NCI-H1930 (cell line): ENCODE measurements at places on chromosomes 7 and 10.

DNA sequence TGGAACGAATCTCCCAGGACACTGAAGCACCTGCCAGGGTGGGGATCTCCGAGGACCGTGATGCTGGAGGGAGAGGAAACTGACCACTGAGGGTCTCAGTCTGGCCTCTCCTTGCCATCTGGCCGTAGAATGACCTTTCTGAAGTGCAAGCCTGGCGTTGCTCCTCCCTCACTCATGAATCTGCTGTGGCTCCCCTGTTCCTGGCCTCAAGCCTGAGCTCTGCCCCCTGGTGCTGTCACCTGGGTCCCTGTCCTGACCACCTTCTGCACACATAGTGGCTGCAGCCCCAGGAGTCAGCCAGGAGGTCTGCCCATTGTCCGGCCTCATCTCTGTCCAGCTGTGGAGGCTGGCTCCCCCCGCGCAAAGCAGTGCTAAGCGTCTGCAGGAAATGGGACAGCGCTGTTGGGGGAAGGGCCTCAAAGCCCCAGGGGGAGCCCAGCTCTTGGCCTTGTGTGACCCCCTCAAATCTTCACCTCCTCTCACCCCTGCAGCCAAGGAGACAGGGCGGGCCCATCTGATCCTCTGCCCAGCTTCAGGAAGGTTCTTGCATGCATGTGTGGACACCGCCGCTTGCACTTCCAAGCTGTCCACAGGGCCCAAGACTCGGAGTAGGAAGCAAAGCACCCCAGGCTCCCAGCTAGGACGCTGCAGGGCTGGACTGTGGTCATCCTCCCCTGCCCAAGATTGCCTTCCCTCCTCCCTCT is 65.7 kb downstream of the MYL10 start:
- DNase-seq: no peak

DNA sequence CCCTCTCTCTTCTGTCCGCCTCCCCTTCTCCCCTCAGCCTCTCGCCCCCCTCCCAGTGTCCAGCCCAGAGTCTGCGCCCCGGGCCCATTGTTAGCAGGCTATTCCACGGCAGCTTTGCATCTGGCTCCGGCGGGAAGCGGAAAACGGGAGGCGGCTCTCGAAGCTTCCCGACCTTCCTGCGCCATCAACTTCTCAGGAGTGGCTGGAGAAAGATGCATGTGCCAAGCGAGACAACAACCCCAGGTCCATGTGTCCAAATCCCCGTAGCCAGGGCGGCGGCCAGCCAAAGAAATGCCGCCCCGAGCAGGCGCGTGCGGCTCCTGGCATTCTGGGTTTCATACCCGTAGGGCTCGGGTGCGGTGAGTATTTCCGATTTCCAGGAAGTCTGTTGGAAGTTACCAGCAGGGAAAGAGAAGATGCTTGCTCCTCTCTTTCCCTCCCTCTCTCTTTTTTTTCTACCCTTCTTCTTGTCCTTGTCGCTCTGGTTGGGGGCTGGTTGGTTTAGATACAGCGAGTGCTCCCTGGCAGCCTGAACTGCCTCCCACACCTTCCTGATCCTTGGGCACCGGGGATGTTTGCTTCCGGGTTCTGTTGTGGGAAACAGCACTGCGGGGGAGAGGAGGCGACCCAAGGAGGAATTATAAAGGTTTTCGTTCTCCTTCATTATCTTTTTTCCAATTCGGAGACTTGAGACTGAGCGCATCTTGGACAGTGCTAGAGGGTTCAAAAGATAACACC is 1.2 kb upstream of the HOXA2 start:
- no peak for DNase-seq

GRCh38 chr7:95105627-95106026 is 198.2 kb downstream of the PPP1R9A start:
- no peak for DNase-seq

DNA sequence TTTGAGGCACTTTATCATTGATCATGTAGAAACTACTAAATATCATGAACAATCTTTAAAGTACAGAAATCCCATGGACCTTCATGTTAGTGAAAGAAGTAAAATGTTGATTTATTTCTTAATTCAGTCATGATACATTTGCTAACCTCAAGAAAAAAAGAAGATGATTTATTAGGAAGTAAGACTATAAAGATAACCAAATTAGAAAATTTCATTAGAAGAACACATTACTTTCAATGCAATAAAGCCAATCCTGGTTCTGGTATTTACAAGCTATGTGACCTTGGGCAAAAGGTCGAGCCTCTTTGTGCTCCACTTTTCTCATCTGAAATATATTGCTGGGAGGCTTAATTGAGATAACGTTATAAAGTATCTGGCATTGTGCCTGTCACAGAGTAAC is 365.0 kb downstream of the KIF20B start:
- DNase-seq: no peak

- no peak for DNase-seq
Observed at GRCh38 chr10:18438361-18439126, 212.8 kb downstream of the NSUN6 start.

GRCh38 chr7:135321556-135321955 is 87.9 kb downstream of the STRA8 start:
- no peak for DNase-seq

DNA sequence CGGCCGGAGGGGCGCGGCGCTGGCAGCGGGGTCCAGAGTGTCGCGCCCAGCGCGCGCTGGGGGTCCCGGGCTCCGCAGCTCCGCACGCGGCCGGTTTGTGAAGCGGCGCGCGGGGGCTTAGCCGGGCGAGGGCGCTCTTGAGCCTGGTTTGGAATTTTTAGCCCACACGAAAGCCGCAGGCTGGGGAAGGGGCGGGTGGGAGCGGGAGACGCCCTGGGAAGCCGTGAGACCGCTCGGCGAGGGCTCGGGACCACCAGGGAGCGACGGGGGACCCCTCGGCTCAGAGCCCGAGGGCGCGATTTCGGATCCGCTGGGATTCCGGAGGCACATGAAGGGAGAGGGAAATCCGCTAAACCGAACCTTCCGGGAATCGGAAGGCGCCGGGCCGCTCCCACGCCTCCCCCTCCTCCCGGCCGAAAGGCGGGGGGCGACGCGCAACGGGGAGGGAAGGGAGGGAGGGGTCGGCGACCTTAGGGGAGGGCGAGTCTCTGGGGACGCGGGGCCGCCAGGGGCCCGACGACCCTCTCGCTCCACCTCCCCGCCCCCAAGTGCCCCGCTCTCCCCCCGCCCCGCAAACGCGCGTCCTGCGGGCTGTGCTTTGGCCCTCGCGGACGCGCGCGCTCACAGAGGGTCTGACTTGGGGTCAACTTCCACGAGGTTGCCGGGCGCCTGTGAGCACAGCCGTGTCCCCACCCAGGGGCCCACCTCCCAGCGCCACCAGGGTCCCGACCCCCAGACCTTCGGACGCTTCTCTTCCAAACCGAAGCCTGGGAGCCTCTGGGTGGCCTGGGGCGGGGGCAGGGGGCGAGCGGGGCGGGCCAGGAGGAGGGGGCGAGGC is 5.1 kb upstream of the ELFN1 start:
- DNase-seq: peak; percentile 22

GRCh38 chr7:74026903-74027682 is 880 bp upstream of the ELN start:
- DNase-seq: no peak

GRCh38 chr7:711093-711921 is 15.2 kb upstream of the DNAAF5 start:
- DNase-seq: no peak

GRCh38 chr10:78749200-78749599 is 319.6 kb upstream of the ZMIZ1 start:
- no peak for DNase-seq

GRCh38 chr10:88934900-88935672 is 17.5 kb downstream of the ACTA2 start:
- DNase-seq: peak; percentile 58

GRCh38 chr10:114131094-114131493 is 42.9 kb downstream of the CCDC186 start:
- no peak for DNase-seq

- DNase-seq: no peak
Observed at GRCh38 chr7:99498546-99498944, 1.5 kb downstream of the ZNF394 start.

DNA sequence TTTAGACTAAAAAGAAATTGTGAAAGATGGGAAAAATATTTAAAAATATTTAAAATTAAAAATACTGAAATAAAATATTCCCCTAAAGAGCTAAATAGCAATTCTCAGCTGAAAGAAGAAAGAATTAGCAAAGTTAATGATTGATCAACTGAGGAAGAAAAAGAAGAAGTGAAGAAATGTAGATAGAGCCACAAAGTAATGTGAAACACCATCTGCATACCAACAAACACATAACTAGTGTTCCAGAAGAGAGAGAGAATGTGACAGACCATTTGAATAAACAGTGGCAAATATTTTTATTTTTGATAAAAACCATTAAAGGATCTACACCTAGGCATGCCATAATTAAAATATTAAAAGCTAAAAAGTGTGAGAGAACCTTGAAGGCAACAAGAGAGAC is 784.5 kb upstream of the ZWINT start:
- DNase-seq: no peak

DNA sequence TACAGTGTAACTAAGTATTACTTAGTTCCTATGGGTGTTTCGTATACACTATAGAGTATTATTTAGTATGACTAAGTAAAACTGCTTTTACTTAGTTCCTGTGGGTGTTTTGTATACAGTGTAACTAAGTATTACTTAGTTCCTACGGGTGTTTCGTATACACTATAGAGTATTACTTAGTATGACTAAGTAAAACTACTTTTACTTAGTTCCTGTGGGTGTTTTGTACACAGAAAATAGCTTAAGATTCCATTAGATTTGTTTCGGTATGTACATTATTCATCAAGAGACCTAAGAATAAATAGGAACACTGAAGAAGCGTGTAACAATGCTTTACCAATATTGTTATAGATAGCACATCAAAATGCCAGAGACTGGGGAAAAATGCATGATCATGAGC is 25.0 kb downstream of the IGF2BP3 start:
- DNase-seq: no peak

DNA sequence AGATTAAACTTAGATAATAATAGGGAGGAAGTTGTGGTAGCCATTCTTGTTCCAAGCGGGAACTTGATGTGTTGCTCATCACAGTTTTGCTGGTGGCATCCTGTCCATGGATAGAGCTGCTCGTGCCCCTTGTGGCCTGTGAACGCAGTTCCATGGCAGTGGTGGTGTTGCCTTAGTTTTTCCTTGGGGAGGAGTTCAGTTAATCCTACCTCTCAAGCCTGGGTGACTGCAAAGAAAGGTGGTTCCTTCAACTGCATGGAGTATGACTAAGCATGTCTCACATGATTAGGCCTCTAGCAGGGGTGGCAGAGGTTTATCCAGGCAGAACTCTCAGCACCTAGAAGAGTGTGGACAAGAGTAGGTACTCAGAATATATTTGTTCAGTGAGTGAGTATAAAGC is 99.7 kb downstream of the MAPK8 start:
- no peak for DNase-seq

GRCh38 chr7:52555805-52556204 is 479.6 kb upstream of the POM121L12 start:
- no peak for DNase-seq

DNA sequence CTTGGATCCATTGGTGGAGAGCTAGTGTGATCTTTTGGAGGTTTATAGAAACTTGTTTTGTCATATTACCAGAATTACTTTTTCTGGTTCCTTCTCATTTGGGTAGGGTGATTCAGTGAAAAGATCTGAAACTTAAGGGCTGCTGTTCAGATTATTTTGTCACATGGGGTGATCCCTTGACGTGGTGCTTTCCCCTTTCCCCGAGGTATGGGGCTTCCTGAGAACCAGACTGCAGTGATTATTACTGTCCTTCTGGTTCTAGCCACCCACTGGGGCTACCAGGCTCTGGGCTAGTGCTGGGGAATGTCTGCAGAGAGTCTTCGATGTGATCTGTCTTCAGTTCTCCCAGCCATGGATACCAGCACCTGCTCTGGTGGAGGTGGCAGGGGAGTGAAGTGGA is 1030.0 kb downstream of the GRM8 start:
- DNase-seq: no peak

DNA sequence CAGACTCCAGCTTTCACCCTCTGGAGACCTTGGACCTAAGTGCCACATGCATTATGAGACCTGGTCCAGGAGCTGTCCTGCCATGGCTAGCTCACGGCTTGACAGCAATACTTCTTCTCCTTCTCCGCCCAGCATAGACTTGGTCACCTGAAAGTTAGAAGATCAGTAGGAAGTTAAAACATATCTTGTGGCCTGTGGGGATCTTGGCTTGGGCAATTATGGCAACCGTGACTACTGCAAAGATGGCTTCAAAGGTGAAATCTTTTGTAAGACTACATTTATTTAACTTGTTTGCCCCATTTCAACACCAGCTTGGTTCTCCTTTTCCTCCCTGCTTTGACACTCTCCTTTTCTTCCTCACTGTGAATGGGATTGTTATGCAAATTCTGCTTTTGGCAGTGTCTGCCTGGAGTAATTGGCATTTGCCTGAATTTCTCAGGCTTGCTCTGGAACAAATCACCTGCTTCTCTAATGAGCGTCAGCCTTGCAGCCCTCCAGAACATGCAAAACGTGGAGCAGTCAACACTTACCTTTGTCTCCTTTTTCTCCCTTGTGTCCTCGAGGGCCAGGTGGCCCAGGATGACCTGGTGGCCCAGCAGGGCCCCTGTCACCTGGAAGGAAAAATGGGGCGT is 53.4 kb downstream of the COL17A1 start:
- DNase-seq: no peak

- no peak for DNase-seq
Observed at GRCh38 chr10:94223702-94224370, 138.9 kb downstream of the NOC3L start.

GRCh38 chr10:69878038-69878437 is 76.3 kb downstream of the COL13A1 start:
- DNase-seq: no peak

GRCh38 chr7:132603220-132603833 is 27.1 kb upstream of the PLXNA4 start:
- no peak for DNase-seq

- DNase-seq: no peak
Observed at GRCh38 chr10:79387466-79387973, 40.3 kb downstream of the PPIF start.

DNA sequence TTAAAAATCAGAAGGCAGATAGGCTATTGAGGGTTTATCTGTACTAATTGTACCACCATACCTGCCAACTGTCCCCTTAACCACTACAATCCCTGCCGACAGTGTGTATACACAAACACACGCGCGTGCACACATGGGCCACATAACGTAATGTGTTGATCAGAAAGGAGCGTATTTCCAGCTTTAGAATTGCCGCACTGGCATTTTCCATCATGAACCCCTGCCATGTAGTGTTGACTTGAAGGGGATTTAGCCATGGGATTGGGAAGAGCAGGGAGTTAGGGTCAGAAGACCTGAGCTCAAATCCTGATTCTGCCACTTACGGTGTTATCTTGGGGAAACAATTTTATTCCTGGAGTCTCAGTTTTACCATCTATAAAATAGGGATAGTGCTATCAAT is 158.9 kb downstream of the TCF7L2 start:
- DNase-seq: no peak

- no peak for DNase-seq
Observed at GRCh38 chr7:139177696-139178095, 53.3 kb upstream of the UBN2 start.

DNA sequence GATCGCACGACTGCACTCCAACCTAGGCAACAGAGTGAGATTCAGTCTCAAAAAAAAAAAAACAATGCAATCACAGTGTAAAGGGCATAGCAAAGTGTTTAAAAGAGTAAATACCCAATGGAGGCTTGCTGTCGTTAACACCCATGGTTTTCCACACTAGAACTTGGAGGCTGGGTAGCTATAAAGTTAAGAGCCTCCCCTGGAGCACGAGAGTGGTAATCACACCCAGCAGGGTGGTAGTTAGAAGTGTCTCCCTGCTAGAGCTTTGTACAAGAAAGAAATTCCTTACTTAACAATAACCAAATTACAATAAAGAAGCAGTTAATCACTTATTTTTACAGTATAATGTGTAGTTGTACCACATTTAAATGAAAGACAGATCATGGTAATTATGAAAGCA is 1078.9 kb downstream of the NRG3 start:
- no peak for DNase-seq
